Esophagus muscularis mucosa (tissue), 4 donors: ENCODE measurements at places on chromosomes 1 and 21. TPM values are rescaled to one million over a fixed set of nuclear protein-coding genes. Genes with fewer than 3 reads are reported as not detected.

PRDM16 gene
- total RNA-seq: 2.8 TPM

DNA sequence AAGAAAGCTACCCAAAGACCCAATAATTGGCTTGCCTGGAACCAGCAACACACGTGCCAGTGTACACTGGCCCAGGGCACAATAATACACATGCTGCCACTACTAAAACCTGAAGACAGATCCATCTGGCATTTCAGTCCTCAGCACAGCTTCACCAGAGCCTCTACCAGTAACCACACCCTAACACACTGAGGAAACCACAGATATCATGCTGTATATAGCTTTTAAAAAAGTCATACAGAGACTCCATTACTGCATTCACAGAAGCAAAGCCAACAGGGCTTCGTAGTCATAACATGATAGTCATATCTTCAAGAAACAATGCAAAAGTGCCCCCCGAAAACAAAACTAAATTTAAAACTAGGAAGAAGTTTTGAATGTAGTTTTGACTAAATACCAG is 40.6 kb upstream of the NEGR1 start:
- H3K4me3 ChIP-seq: no peak overlapping the region
- no peaks in the 10 kb centered on the region for H3K4me1 ChIP-seq
- H3K36me3 ChIP-seq: no peaks in the 10 kb centered on the region
- H3K27me3 ChIP-seq: no peaks in the 10 kb centered on the region
- no peak overlapping the region for H3K27ac ChIP-seq

SLC6A9 gene
- total RNA-seq: 10.3 TPM

NLRP3 gene
- 1.3 TPM for total RNA-seq

- no peaks in the 10 kb centered on the region for H3K36me3 ChIP-seq
- peaks cover 33% of the 10 kb centered on the region for H3K27me3 ChIP-seq
- H3K27ac ChIP-seq: no peak overlapping the region
These were observed 48.2 kb upstream of the LRP8 start for GRCh38 chr1:53376041-53376461.

MNDA gene
- 3.9 TPM for total RNA-seq

TRIM45 gene
- total RNA-seq: 2.2 TPM

- H3K4me3 ChIP-seq: no peak overlapping the region
- no peak overlapping the region for H3K27ac ChIP-seq
- no peaks in the 10 kb centered on the region for H3K4me1 ChIP-seq
- no peaks in the 10 kb centered on the region for H3K36me3 ChIP-seq
- peaks cover 31% of the 10 kb centered on the region for H3K27me3 ChIP-seq
- DNase-seq: peak; percentile 82
These were observed 738.4 kb downstream of the MATN1 start for GRCh38 chr1:29984862-29985605.

GRCh38 chr1:50980505-50980904 is 10.5 kb downstream of the CDKN2C start:
- peaks cover 3% of the 10 kb centered on the region for H3K4me1 ChIP-seq
- H3K27ac ChIP-seq: peak overlapping the region; percentile 100
- no peaks in the 10 kb centered on the region for H3K27me3 ChIP-seq
- no peak for DNase-seq
- H3K4me3 ChIP-seq: no peak overlapping the region

- H3K4me1 ChIP-seq: peaks cover 3% of the 10 kb centered on the region
- no peaks in the 10 kb centered on the region for H3K36me3 ChIP-seq
- H3K27ac ChIP-seq: no peak overlapping the region
- no peaks in the 10 kb centered on the region for H3K27me3 ChIP-seq
- no peak for DNase-seq
These were observed 14.7 kb downstream of the PTAFR start for GRCh38 chr1:28161751-28162150.

- no peaks in the 10 kb centered on the region for H3K27me3 ChIP-seq
- peak overlapping the region; percentile 40 for H3K27ac ChIP-seq
These were observed 8.0 kb downstream of the FAAH start for GRCh38 chr1:46401964-46402626.

DNA sequence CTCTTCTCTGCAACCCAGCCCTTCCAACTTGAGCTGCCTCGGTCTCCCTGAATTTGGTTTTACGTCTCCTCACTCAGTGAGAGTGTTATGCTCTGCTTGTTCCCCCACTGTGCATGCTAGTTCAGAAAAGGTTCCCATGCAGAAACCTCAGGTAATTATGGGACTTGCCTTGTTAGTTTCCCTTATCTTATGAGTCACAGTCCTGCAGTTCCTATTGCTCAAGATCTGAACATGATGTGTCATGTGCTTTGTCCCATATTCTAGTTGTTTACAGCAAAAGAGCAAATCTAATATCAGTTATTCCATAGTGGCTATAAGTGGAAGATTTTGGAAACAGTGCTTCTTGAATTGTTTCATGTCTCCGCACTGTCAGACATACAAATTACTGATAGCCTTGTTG is 74.4 kb downstream of the DUSP10 start:
- H3K27ac ChIP-seq: no peak overlapping the region
- no peaks in the 10 kb centered on the region for H3K27me3 ChIP-seq
- no peaks in the 10 kb centered on the region for H3K4me1 ChIP-seq
- no peak for DNase-seq
- H3K36me3 ChIP-seq: no peaks in the 10 kb centered on the region
